ENCODE measurements at places on chromosomes 11 and 22.

DNA sequence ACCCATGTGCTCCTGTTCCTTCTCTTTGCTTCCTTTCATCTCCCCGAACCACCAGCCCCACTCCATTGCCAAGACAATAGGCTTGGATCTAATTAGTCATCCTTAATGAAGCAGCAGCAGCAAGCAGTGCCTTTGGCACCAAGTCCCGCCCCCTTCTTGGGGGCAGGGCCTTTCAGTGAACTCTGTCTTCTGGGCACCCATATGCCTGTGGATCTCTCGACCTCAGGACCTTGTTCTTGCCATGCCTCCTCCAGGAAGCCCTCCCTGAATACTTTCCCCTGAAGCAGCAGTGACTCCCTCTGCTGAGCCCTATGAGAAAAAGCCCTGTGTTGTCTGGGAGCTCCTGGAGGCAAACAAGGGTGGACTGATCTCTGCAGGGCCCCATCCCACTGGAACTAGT lies 32.1 kb downstream of the ARHGEF17 start:
- no peak for DNase-seq

- no peak for DNase-seq
Observed at GRCh38 chr11:112784323-112785073, 176.7 kb upstream of the NCAM1 start.

GRCh38 chr11:123640677-123641494 lies 13.5 kb downstream of the SCN3B start:
- no peak for DNase-seq

DNA sequence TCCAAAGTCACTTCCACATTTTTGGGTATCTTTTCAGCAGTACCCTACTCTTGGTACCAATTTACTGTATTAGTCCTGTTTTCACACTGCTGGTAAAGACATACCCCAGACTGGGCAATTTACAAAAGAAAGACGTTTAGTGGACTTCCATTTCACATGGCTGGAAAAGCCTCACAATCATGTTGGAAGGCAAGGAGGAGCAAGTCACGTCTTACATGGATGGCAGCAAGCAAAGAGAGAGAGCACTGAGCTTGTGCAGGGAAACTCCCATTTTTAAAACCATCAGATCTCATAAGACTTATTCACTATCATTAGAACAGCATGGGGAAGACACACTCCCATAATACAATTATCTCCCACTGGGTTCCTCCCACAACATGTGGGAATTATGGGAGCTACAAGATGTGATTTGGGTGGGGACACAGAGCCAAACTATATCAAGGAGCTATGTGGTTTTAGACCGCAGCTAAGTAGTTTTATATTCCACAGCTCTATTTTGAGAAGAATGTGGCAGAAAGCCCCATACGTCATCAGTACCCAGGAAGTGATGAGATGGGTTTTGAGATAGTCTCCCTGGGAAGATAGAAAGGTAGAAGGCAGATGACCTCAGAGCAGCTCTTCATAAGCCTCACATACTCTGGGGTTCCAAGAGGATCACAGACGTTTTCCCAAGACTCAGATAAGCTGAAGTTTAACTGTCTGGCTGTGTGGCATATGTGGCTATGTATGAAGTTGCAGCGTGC lies 96.3 kb downstream of the APIP start:
- DNase-seq, result no peak

GRCh38 chr11:95923728-95924413 lies at the start of gene MTMR2:
TSS of gene MTMR2 (minus strand) at chr11:95924107. CDS start at chr11:95923954, 153 bp downstream.
- peak; percentile 95 for DNase-seq

- DNase-seq, result peak; percentile 15
Observed at GRCh38 chr11:69174841-69175240, 19.1 kb downstream of the SMIM38 start.

- no peak for DNase-seq
Observed at GRCh38 chr11:26087120-26087935, 244.6 kb upstream of the ANO3 start.

GRCh38 chr11:699753-700152 lies 4.1 kb downstream of the TMEM80 start:
- no peak for DNase-seq

DNA sequence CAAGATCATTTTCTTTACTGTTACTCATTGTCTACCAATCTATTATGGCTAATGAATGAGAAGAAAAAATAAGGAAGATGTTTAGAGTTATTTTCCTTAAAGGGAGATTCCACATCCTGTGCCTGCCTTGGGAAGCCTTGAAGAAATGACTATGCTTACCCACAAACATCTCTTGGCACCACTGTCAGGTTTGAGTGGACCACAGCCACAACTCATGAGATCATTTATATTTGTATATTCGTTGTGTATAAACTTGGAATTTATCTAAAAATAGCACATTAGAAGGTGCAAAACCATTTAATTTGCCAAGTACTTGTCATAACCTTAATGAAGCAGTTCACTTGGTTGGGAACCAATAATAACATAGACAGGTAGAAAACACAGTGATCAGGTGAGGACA lies 740.8 kb downstream of the DLG2 start:
- DNase-seq, result no peak

DNA sequence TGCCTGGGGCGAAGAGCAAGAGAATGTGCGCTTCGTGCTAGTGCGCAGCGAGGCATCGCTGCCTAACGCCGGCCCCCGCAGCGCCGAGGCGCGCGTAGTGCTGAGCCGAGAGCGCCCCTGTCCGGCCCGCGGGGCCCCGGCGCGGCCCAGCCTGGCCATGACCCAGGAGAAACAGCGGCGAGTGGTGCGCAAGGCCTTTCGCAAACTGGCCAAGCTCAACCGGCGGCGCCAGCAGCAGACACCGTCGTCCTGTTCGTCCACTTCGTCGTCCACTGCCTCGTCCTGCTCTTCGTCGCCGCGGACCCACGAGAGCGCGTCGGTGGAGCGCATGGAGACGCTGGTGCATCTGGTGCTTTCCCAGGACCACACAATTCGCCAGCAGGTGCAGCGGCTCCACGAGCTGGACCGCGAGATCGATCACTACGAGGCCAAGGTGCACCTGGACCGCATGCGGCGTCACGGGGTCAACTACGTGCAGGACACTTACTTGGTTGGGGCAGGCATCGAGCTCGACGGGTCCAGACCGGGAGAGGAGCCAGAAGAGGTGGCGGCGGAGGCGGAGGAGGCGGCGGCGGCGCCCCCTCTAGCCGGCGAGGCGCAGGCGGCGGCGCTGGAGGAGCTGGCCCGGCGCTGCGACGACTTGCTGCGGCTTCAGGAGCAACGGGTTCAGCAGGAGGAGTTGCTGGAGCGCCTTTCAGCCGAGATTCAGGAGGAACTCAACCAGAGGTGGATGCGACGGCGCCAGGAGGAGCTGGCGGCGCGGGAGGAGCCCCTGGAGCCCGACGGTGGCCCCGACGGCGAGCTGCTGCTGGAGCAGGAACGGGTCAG lies 1.0 kb downstream of the RASSF10 start:
- DNase-seq, result peak; percentile 91

GRCh38 chr11:76314741-76315090 lies 66.2 kb downstream of the THAP12 start:
- DNase-seq, result no peak
